ENCODE measurements at places on chromosomes 6 and 20.

GRCh38 chr6:2141644-2142290, 103.6 kb downstream of the GMDS start:
- DNase-seq, result peak; percentile 17

DNA sequence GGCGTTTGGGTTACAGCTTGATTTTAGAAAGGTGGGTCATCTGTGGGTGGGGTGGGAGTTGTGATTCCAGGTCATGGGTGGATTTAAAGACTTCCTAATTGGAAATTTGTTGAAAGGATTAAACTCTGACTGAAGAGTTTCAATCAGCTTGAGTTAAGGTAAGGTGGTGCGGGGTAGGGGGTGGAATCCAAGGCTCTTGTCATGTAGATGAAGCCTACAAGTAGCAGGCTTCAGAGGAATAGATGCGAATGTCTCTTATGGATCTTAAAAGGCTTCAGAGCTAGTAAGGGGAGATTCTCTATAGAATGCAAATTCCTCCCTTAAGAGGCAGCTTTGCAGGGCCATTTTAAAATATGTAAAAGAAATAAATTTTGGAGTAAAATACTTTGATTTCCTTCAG, 645.3 kb downstream of the FRK start:
- no peak for DNase-seq

DNA sequence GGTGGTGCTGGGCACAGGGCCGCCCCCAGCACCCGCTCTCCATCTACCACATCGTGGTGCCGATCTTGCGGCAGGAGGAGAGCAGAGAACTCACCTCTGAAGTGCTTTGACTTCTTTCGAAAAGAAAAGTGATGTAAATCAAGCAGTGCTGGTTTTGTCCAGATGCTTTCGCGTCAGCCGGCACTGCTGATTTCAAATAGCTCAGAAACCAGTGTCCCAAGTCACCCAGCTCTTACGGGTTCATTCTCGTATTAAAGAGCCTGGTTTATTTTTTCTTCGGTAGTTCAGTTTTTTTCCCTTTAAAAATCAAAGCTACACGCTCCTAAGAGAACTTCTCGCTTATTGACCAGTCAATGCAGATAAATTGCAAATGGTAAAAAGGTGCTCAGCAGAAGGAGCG, 32.1 kb downstream of the MYT1 start:
- no peak for DNase-seq

DNA sequence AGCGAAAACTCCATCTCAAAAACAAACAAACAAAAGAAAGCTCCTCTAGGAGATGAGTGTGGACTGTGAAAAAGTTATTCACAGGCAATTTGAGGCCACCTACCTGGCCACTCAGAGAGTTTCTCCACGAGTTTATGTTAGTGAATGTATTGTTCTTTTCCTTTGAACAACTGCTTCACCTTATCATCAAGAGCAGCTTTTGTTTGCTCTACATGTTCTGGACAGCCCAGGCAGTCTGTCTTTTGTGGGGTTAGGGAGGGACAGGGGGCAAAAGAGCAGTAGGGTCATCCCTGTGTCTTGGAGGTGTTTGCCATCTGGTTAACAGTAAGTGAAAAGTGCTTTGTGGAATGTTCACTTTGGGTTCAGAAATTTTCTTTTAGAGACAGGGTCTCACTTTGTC, 8.0 kb downstream of the CASS4 start:
- DNase-seq, result no peak

DNA sequence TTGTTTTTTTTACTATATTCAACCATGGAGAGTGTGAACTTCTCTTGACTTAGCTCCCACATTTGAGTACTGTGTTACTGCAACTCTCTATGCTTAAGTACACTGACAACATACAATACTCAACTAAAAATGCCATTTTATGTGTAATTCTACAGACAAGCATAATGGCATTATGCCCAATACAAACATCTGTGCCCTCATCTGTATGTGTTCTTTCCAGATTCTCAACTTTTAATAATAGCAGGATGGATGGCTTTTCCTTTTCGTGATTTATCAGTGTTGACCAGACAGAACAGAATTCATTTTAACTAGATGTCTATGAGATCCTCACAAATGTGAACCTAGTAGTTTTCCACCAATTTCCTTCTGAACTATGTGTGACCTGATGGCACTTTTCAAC, 84.2 kb upstream of the MARCKS start:
- no peak for DNase-seq

DNA sequence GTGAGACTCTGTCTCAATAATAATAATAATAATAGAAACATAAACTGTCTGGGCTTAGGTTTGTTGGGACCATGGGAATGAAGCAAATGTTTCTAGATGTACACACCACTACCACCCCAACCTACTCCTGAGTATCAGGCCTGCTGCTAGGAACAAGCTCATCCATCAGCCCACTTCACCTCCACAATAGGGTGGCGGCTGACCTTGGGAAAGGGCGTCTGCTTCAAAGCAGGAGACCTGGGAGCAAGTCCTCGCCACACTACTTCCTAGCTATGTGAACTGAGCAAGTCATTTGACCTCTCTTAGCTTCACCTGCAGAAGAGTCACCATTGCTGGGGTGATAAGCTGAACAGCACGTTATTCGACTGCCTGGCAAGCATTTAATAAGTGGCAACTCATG, 3.1 kb upstream of the FOXP4 start:
- DNase-seq, result no peak

- DNase-seq, result no peak
Measured at GRCh38 chr6:98942263-98942803, 5.4 kb downstream of the FBXL4 start.

- no peak for DNase-seq
Measured at GRCh38 chr6:147035886-147036285, 168.3 kb upstream of the STXBP5 start.

DNA sequence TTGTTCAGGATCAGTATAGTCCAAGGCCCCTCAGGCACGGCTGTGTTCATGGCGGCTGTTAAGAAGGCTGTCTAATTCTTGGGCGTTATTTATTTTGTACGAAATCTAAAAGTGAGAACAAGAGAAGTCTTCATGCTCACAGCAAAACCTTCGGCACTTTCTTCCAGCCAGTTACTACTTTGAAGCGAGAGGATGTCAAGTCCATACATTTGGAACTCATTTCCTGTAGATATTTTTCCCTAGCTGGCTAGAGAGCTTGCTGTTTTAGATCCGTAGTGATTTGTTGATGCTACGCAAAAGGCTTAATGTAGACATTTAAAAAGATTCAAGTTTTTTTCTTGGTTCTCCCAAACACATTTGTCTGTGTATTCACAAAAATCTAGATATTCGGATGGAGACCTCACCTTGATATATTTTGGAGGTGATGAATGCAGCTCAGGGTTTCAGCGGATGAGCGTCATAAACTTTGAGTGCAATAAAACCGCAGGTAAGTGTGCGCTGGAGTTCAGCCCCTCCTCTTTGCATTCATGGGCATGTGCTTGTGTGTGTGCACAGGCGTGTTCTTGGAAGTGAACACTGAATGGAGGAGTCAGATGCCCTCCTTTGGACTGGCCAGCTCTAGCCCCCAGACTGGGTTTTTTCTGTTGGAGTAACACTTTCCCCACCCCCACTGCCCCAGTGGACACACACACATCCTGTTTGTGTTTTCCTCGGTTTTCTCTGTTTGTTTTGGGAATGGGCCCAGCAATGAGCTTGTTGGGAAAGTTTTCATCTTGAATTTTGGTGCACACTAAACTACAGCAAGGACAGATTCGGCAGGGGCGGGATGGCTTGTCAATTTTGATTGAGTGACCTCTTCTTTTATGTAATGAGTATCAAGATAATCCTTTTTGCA, 65.4 kb downstream of the IGF2R start:
- DNase-seq, result no peak

GRCh38 chr6:89487864-89488263, 54.9 kb downstream of the ANKRD6 start:
- no peak for DNase-seq

DNA sequence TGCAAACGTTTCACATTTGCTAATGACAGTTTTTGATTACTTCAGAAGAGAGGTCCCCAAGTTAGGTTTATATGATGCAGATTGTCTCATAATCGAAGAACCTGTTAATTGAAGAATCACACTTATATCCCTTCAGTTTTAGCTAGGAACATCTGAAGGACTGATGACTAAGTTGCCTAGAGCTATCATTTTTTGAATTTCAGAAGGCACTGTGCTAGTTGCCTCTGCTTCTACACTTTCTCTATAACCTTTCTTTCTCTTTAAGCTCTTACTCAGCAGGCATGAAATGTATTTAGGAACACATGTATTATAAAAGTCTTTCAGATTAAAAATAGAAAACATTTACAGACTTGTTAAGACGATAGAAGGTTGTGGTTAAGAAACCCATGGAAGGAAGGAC, 14.4 kb upstream of the GJE1 start:
- peak; percentile 14 for DNase-seq

DNA sequence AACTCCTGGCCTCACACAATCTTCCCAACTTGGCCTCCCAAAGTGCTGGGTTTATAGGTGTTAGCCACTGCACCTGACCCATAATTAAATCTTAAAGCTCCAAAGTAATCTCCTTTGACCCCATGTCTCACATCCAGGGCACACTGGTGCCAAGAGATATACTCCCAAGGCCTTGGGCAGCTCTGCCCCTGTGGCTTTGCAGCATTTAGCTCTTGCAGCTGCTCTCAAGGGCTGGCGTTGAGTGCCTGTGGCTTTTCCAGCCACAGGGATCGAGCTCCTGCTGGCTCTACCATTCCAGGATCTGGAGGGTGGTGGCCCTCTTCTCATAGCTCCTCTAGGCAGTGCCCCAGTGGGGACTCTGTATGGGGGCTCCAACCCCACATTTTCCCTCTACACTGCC, 49.3 kb upstream of the CD2AP start:
- no peak for DNase-seq

DNA sequence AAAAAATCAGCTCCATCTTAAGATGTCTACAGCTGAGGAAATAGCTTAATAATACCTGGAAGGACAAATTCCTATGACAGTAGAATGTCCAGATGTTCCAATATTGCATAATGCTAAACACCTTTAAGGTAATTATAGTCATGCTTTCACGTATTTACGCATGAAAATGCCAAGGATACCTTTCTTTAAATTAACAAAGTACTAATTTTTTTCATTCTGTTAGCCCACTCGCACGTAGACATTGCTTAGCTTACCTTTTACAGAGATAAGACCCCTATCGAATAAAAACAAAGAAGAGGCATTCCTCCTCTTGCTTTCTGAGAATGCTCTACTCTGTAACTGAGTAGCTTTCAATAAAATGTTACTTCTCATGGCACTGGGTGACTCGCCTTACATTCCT, 4.4 kb upstream of the GSTA4 start:
- no peak for DNase-seq

DNA sequence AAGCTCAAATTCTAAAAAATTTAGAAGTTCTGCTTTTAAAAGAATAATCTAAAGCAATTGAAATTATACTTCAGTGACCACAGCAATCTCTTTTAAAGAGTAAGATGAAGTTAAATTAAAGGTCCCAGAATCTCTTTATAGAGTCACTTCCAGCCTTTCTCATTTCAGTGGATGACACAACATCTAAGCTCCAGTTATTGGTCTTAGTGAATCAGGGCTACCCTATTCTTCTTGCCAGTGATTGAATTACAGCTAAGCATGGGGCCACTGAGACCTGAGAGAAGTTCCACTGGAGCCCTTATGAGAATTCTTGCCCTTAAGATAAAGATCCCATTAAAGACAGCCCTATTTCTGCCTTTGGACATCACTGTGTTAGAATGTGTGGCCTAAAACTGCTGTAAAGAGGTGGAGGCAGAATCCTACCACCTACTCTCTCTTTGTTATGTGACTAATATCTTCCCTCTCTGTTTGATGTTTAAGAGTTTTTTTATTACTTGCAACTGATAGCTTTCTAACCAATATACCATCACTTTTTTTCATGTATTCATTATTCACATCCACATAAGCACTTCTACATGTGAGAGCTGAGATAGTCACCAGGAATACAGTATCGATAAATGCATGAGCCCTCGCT, 128.6 kb downstream of the UNC5CL start:
- no peak for DNase-seq

DNA sequence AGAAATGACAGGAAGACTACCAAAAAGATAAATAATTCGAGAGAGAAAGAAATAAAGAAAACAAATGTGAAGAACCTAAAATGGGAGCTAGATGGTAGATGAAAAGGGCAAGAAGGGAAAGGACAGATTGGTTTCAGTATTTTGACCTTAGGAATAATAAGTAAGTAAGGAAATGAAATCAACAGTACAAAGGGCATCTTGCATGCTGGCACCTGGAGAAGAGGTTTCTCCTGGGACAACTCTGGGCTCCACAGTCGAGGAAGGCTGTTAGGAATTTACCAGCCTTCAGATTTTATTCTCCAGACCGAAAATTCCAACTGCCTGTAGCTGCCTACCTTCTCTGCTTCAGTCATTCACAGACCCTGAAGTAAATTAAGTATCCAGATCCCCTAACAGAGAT, 80.5 kb downstream of the SMLR1 start:
- DNase-seq, result no peak

DNA sequence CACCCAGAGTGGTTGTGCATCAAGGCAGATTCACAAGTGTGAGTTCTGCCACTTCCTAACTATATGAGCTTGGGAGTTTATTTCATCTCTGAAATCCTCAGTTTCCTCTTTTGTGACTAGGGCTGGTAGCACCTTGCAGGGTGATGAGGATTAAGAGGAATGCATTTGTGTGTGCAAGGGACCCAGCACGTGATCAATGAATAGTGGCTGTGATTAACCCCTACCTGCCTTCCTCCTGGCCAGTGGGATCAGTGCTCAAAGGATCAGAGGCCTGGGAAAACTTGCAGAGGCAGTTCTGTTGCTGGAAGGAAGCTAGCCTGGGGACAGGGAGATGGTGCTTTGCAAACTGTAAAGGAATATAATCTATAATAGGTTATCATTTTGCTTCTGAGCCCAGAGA, 7.3 kb downstream of the SDC4 start:
- DNase-seq, result no peak

GRCh38 chr20:62190639-62191411, 8.0 kb downstream of the MTG2 start:
- no peak for DNase-seq

DNA sequence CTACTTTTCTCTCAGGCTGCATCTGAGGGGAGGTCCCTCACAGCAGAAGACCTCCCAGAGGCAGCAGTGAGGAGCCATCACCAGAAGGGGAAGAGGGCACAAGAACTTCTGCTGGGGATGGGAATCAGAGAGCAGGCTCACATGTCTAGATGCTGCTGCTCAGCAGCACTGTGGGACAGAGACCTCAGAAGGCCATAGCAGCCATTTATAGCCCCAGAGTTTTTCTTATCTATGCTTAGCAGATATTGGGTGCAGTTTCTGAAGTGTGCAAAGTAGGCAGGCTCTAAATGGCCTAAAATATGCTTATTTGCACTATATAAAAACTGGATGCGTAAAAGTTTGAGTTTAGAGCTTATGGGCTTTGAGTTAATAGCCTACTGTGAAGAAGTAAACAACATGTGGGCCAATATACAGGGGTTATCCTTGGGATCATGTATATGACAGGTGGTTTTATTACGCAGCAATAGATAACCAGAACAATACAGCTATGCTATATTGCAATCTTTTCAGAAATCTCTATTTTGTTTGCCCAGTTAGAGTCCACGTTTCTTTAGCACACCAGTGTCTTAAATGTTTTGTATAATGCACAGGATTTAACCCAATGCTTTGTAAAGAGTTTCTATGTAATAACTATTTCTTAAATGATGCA, 60.2 kb upstream of the TMEM244 start:
- DNase-seq, result no peak

- peak; percentile 60 for DNase-seq
Measured at GRCh38 chr6:165920896-165921671, 246.6 kb downstream of the TBXT start.

GRCh38 chr6:140542863-140543262, 1168.4 kb upstream of the CITED2 start:
- DNase-seq, result peak; percentile 6

Data from RPMI7951 (cell line).